Fibroblast of skin of abdomen (primary cell): ENCODE measurements at places on chromosomes 1 and 21.

GRCh38 chr21:35658242-35658641, 402.1 kb downstream of the SETD4 start:
- DNase-seq, result peak; percentile 91

DNA sequence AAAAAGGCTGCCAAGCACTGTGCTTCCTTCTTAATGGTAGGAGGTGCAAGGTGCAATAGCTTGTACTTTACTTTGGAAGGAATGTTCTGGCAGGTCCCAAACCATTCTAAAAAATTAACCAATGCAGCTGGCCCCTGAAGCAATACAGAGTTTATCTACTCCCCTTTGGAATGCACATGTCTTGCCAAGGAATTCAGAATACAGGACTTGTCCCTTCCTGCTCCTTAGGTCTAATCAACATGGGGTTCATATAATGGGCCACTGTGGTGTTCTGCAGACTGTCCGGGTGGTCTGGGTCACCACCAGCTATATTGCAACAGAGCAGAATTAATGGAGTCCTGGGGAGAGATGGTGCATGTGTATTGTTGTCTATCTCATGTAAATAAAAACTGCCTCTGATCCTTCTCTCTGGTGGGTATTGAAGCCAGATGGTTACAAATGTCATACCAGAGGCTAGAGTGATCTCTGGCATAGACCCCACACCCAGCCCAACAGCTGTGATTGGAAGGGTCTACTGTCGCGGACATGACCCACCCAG, 112.8 kb downstream of the RIPK4 start:
- peak; percentile 76 for DNase-seq

DNA sequence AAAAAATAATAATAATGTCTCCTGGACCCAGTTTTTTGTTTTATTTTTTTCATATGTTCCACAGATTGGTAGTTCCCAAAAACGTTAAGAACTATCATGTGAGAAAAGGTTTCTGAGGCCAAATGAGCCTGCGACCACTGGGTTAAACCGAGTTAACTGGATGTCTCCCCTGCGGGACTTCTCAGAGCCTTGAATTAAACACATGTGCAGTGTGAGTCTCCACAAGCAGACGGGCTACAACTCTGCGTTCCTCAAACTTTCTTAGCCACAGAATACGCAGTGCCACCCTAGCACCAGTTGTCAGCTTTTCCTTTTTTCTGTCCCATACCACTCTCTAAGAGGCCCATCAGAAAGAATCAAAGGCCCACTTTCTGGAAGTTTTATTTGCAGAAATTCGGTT, 97.9 kb downstream of the LACTBL1 start:
- DNase-seq, result no peak

DNA sequence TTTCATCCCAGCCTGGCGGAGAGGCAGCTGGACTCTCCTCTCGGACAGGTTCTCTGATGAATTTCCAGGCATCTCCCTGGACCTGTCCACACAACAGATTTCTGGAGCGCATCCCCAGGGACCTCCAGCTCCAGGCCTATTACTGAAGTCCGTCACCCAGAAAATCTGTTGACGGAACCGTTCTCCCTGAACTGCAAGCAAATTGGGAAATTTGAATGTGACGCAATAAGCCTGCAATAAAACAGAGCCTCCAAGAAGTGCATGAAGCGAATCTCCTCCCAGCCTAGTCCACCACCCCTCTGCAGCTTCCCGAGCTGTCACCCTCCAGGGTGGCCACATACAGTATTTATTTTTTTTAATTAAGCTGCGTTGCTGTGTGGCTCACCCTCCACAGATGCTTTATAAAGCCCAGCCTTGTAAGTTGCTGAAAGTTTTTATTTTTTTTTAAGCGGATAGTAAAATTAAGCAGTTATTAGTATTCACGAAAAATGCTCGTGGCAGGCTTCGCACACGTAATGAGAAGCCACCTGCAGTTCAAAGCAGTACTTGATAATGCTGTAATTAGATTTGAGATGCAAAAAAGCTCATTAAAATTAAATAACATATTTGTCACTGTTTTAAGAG, 173.3 kb downstream of the CAMTA1 start:
- no peak for DNase-seq

- no peak for DNase-seq
These were observed 22.4 kb upstream of the COL6A1 start for GRCh38 chr21:45959182-45959581.

- DNase-seq, result no peak
These were observed 52.5 kb downstream of the ERI3 start for GRCh38 chr1:44302541-44302940.

DNA sequence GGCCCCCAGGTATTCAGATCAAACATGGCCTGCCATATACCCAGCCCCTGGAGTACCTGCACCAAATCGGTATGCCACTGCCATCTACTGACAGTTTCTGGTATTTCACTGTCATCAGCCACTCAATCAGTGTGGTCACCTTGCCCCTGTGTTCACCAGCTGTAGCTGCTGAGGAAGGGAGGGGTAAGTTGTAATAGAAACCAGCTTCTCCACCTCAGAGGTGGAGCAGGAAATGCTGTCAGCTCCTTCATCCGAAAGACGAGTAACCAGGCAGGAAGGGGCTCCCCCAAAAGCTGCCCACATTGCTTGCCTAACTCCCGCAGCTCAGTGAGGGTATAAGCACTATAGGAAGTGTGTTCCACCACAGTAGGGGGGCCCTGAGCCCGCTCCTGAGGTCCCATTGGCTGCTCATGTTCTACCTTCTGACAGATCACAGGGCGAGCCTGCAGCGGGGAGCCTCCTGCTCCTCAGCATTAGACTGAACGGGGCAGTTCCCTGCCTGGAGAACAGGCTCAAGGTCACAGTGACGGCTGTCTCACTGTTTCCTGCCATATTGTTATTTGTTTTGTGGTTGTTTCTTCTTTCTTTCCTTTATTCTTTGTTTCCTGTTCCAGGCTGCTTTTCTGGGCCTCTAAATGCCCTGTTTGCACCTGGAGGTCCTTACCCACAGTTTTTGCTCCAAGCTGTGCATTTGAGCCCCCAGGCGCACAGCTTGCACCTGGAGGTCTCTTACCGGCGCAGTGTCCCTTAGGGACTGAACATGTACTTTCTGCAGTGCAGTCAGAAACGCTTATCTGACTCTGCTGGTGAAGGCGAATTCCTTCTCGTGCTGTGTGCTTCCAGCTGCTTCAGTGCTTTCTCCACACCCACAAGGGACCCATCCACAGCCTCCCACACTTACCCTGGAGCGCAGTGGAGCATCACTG, 1638.3 kb downstream of the MRPL39 start:
- DNase-seq, result peak; percentile 17

GRCh38 chr1:21641967-21642739, 27.0 kb downstream of the RAP1GAP start:
- DNase-seq, result no peak

- DNase-seq, result no peak
These were observed 33.1 kb downstream of the STPG1 start for GRCh38 chr1:24380508-24380907.

GRCh38 chr1:183909672-183910071, 104.8 kb downstream of the RGL1 start:
- DNase-seq, result no peak

DNA sequence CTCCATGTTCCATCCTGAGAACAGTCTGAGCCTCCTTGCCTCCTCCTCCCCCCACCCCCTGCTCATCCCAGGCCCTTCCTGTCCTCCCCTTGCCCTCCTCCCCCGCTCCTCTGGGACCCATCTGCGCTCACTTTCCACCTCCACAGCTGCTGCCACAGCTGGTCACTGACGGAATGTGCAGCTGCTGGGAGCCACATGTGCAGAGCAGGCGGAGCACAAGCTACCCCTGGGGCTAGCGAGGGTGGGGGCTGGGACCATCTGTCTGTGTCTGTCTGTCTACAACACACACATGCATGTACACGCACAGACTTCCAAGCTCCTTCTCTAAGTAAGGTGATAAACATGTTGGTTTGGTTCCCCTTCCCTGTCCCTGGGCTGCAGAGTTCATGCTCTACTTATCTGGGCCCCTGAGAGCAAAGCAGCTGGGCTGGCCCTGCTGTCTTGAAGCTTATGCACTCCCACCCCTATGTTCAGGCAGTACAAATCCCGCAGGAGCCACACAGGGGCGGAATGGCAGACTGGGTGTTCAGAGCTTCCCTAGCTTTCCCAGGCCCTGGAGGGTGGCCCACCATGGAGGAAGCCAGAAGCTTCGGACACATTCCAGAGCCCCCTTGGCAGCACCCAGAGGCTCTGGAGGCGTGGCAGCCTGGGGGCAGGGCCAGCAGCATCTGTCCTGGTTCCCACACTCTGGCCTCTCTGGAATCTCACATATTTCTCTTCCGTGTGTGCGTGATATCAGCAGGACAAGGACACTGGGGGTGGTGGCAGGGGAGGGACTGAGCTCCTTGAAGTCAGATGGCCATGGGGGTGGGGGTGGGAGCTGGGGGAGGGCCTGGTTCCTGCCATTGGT, 7.0 kb upstream of the HEYL start:
- peak; percentile 66 for DNase-seq

- no peak for DNase-seq
These were observed 67.7 kb upstream of the C1orf87 start for GRCh38 chr1:60141276-60141675.

DNA sequence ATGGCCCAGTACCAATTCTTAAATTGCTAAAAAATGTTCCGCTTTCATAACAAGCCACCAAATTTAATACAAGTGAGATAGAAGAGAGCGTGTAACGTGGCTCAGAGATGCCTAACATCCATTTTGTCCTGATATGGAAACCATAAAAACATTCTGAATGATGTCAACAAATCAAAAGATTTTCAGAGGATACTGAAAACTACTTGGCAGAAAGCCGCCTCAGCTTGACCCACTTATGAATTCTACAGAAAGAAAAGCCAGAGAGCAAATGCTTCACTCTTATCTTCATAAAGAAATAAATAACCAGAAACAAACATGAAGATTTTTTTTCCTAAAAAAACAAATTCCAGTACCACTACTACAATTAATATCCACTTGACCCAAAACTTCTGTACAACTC, 41.2 kb downstream of the OMA1 start:
- no peak for DNase-seq

GRCh38 chr1:233738396-233738795, 124.5 kb downstream of the KCNK1 start:
- DNase-seq, result no peak

DNA sequence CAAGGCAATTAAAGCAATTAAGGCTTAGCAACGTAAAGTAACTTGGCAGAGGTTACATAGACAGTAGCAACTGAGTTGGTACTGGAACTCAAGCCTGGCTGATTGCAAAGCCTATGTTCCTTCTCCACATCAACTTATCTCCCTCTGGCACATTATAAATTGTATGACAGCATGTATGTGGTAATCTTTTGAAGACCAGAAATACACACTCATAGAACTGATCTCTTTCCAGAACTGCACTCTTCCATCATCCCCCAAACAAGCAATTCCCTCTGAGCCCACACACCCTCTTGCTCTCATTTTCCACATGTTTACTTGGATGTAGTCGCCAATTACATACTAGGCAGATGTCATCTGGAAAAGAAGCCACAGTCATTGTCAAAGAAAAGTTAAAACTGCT, 502.2 kb downstream of the PLPP3 start:
- DNase-seq, result no peak

DNA sequence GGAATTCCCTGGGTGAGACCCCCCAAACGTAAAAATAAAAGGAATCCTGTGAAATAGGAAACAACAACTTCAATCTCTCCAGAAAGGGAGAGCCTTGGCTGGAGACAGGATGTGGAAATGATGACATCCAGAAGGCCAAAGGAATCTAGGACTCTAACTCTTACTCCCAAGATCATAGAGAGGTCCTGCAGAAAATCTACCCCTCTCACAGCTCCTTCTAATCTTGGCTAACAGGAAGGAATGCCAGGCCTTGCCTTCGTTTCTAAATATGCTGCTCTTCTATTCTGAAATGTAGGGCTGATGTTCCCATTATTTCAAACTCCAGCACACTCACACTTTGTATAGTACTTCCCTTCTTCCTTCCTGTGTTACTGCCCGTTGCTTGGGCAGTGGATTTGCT, 40.7 kb downstream of the ARHGEF11 start:
- no peak for DNase-seq

DNA sequence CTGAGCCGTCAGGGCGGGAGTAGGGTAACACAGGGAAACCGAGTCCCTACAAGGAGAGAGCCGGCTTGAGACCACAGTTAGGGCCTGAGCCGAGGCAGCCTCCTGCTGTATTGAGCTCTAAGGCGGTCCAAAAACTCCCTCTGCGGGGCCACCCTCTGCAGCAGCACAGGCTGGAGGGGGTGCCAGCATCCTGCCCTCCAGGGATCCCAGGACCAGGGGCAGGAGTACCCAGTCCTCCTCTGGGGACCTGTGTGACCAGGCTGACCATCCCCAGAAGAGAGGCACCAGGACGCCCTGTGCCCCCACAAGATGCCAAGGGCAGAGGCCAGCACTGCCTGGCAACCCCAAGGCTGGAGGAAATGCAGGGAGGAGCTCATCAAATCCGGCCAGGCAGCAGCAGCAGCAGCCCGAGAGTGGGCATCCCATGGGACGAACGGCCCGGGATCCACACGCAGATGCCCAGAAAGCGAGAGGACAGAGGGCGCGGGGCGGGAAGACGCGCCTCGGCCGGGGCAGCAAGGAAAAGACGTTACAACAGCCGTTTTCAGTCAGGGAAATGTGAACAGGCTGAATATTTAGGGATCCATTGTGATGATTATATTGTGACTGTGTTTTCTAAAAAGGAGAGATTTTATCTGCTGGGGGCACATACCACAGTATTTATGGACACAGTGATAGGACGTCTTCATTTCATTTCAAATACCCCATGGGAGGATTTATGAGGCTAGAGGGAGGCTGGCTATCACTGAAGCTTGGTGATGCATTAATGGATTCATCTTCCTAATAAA, 57.1 kb upstream of the COL18A1 start:
- no peak for DNase-seq

DNA sequence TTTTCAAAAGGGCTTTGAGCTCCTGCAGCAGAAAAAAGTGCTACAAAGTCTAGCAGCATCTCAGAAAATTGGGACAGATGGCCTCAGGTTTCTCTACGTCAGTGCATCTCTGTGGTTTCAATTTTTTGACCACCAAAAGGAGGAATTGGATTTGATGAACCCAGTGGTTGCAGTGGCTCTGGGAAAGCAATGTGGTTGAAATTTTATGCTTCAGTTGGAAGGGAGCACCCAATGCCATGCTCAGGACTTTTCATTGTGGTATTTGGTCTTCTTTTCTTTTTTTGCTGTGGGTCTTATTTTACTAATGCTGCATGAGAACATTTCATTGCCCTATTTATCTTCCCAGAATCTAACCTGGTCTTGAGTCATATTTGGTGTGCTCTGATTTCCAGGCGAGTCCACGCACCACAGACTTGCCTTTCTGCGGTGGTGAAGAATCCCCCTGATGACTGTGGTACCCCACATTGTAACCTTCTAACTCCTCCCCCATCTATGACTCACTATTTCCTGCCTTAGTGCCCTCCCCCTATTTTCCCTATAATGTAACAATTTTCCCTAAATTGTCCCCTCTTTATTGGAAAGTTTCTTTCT, 56.7 kb downstream of the S1PR1 start:
- DNase-seq, result peak; percentile 64

GRCh38 chr21:45409466-45410150, 4.6 kb downstream of the COL18A1 start:
- DNase-seq, result peak; percentile 46

DNA sequence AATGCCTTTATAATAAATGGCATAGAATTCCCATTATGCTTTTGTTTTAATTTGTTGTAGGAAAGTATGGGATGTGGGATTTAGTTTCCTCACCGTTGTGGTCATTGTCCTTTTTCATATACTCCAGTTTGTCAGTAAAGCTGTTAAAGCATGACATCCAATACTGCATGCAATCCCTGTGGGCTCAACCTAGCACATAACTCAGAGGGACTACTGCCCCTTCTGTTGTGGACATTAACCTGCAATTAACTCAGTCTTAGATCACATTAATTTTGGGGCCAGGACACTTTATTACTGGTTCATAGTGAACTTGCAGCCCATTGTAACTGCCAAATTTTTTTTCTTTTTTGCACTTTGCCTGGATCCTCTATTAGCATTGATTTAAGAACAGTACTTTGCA, 112.5 kb downstream of the DNM3 start:
- no peak for DNase-seq
